Naive thymus-derived CD8-positive, alpha-beta T cell (primary cell): ENCODE measurements at places on chromosomes 5 and 9. TPM values are rescaled to one million over a fixed set of nuclear protein-coding genes. Genes with fewer than 3 reads are reported as not detected.

DNA sequence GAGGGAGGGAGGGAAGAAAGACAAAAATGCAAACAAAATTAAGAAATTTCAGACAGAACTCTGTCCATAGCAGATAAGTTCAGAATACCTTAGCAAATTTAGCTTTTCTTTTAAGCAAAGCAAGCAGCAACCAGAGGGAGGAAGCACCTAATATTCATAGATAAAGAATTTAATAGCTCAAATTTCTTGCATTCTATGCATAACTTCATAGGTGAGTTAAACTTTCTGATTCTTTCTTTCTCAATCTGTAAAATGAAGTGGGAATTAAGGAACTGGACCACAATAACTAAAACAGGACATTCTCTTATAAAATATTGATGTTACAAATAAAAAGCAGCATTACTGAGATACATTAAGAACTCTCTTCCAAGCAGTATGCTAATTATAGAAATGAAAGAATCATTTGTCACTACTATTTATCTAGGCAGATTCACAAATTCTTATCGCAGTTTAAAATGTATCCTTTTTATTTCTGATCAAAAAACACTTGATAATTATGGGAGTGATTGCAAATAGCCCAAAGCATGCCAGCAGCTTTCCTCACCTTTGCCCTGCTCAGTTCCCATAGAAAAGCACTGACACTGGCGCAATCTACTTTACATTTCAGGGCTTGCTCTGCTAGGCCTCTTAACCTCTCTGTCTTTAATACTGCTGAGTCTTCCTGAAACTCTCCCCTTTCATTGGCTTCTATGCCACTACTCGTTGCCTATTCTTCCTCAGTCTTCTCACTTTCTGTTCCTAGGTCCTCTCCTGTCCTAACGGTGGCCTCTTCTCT is 341.8 kb downstream of the PIK3R1 start:
- no peak for DNase-seq

- no peak for DNase-seq
Measured at GRCh38 chr5:78591972-78592700, 56.4 kb downstream of the LHFPL2 start.

DNA sequence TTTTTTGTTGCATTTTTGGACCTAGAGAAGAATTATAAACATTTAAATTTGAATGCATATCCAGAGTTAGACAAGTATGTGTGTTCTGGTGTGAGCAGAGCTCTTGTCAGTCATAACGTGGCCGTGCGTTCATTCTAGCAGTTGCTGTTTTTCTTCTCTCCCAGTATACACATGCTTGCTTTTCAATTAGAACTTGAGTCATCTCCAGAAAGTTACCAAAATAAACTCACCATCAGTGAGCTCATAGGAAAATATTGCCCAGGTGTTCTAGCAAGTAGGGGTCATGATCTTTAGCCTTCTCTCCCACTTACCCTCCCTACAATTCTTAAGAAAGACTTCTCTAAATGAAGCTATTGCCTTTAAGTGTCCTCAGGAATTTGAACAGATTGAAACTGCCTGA is 247.5 kb upstream of the TUT7 start:
- DNase-seq = no peak

DNA sequence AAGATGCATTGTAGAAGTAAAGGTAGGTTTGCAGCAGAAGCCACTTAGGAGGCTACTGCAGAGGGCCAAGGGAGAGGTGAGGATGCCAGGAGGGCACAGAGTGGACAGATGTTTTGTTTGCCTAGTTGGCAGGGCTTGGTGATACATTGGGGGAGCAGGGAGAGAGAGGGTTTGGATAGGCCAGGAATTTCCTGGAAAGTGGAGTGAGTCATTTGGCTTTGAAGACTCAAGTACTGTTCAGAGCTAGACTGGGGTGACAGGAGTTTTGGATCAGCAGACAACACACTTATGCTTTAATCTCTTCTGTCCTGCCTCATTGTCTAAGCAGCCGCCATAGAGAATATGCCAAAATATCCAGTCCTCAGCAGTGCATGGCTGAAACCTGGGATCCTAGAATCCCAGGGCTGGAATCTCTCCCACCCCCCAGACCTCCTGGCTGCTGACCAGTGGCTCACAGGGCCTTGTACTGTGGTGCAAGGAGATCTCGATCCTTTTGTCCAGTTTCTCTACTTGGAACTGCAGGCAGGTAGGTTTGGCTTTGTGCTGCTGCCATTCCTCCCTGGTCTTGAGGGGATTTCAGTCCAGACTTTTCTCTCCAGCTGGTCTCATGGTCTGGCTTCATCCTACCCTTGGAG is 11.0 kb downstream of the TMEM268 start:
- no peak for DNase-seq

DNA sequence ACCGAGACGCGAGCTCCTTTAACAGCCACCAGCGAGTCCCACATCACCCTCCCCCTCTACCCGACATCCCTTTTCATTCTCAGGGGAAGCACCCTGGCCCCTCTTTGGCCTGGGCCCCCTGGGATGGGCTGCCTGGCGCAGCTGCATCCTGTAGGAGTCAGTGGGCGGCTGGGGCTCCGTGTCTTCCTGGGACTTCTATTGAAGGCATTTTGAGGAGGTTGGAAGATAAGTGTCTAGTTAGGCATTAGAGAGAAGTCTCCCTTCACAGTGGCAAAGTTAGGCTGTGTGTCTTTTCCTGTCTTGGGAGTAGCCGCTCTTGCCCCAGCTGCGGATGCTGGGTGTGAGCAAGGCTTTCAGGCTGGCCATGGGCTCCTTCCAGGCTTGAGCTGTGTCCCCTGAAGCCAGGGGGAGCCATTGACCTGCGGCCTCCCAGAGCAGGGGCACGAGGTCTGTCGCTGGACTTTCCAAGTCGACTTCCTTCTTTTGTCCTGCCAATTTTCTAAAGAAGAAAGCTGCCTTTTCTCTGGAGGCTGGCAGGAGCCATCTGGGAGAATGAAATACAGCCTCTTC is 18.6 kb upstream of the NKD2 start:
- DNase-seq = no peak

ZNF300 gene
- 4.6 TPM for total RNA-seq
